ENCODE measurements at places on chromosomes 12 and 14.

GRCh38 chr14:89736881-89737280 lies 217.6 kb downstream of the EFCAB11 start:
- DNase-seq, result no peak

DNA sequence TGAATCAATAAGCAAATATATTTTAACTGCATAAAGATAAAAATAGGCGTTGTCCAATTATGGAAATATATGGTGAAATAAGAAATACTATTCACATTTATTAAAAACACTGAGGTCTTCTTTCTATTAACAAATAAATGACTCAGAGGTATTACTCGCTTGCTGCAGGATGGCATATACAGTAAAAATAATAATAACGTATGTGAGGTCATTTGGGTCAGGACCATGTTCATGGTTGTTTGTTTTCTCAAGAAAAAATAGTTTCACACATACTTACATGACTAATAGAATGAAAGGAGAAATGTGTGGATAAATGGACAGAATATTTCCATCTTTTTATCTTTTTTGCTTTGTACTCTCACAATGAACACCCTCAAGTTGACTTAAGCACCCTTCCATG lies 46.5 kb upstream of the RTL1 start:
- DNase-seq, result no peak

DNA sequence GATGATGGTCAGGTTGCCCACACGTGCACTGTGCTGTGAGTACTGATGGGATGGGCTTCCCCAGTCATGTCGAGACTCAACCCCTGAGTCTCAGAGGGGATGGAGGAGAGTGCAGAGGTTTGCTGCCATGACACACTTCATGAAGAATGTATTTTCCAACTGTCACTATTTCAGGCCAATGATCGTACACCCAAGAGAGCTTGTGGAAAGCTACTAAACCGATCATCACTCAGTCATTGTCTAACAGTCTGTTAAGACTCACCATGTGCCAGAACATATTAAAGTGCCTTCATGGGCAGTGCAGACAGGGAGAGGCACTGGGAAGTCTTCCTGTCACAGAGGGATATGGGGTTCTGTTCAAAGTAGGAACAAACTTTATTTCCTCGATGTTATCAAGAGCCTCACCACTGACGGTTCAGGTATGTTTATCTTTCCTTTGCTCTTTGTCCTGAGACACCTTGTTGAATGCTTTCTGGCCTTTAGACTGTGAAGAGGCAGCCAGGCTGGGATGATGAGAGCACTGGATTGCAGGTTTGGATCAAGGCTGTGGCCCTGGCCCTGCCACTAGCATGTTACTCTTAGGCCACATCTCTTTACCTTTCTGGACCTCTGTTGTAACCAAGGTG lies 41.6 kb upstream of the NTF3 start:
- DNase-seq, result no peak

- no peak for DNase-seq
Observed at GRCh38 chr12:18591473-18591872, 146.3 kb downstream of the PLCZ1 start.

- DNase-seq, result no peak
Observed at GRCh38 chr12:115886666-115887065, 390.8 kb downstream of the MED13L start.

DNA sequence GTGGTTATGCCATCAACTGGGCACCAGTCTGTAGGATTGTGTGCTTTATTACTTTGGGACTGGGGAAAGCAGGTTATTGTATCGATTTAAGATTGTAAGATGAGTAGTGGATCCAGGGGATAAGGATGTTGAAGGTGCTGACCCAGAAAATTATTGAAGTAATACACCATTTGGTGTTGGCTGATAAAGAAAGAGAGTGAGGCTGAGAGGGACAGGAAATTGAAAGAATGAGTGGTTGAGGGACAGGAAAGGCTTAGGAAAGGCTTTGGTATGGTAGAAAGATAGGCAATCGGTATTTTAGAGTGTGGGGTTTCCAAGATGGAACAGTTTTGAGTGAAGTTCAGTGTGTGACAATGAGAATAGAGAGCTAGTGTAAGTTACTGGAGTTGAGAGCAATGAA lies 12.3 kb downstream of the PPHLN1 start:
- no peak for DNase-seq

DNA sequence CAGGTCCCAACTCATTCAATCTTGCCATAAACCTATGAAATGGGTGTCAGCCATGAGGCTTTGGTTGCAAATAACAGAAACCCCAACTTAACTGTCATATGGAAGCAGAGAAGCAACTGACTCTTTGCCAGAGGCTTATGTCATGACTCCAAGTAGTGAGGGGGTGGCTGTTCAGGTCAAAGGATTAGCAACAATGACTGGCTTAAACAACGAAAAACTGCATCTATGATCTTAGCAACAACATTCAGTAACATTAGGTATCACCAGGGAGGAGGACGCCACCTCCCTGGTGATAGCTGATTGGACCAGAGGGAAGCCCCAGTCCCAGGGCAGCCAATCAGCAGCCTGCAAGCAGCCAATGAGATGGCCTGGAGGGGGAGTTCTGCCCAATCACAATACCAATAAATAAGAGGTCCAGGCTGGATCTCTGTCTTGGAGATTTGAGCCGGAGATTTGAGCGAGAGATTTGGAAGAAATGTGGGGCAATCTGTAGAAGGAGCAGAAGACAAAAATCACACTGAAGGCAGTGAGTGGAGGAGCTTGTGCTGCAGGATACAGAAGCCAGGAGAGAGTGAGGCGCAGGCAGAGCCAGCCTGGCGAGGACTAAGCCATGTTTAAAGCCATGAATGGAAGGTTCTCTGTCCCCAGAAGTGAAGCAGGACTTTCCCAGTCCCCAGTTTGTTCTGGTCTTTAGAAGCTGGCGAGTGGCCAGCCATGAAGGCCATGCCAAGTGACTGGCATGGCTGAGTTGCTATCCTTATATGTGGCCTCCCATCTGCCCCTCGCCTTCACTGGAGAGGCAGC lies 93.3 kb downstream of the CALM1 start:
- DNase-seq, result peak; percentile 18

GRCh38 chr12:112238441-112238840 lies 113.1 kb downstream of the TRAFD1 start:
- no peak for DNase-seq

GRCh38 chr14:65069874-65070413 lies 32.4 kb downstream of the MAX start:
- DNase-seq, result no peak

DNA sequence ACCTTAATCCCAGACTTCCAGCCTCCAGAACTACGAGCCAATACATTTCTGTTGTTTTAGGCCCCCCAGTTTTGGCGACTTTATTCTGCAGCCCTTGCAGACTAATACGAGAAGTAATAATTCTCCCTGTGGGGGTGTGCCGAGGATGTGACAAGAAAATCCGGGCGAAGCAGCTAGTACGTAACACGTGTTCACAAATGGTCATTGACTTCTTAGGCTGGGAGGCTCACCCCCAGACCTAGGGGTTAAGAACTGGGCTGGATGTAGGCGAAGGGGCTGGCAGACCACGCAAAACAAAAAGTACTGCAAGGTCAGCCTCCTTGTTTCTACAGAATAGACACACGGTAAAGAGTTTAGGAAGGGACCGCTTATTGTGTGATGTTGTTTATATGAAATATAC lies 69.8 kb upstream of the ESRRB start:
- no peak for DNase-seq

DNA sequence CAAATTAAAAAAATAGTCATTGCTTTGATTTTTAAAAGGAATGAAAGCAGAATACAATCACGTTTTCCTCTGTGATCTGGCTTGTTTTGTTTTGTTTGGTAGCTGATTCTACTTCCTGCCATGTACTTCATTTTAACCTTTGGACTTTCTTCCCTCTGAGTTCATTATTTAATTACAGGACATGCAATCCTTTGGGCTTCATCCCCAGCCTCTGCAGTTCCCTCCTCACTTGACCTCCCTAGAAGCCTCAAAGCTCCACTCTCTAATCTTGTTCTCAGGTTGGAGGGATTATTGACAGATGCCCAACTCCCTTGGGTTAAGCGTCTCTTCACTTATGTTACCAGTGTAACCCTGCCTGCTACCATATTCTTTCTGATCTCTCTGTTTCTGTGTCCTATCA lies 967.9 kb upstream of the SEL1L start:
- no peak for DNase-seq

DNA sequence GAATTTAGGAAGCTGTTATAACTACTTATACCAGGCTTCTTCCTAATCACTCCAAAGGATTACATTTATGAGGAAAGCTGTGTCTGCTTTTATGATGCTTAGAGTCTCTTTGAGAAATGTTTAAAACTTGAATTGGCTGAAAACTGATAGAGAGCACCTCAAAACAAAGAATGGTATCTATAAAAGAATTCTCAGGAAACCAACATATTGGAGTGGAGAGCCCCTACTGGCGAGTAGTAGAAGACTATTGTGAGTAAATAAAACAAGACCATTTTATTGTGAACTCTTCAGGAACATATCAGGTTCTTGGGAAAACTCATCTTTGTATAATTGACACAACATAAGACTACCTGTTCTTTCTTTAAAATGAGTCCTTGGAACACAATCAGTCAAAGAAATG lies 578.6 kb downstream of the RERGL start:
- DNase-seq, result no peak

DNA sequence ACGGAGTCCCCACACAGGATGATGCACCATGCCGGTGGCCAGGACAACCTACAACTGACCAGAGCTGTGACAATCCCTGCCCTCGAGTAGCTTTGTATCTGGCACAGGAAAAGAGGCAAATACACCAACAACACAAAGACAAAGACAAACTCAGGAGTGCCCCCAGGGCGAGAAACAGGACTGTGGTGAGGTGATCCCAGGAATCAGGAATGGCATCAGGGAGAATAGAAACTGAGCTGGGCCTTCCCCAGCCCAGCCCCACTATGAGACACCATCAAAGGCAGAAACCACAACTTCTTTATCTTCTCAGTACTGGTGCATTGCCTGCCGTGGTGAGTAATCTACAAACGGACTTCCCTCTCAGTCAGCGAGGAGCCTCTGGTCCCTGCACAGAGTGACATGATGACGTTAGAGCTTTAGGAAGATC lies 157.7 kb downstream of the TTC7B start:
- no peak for DNase-seq

GRCh38 chr12:39205969-39206368 lies 237.0 kb downstream of the KIF21A start:
- no peak for DNase-seq

DNA sequence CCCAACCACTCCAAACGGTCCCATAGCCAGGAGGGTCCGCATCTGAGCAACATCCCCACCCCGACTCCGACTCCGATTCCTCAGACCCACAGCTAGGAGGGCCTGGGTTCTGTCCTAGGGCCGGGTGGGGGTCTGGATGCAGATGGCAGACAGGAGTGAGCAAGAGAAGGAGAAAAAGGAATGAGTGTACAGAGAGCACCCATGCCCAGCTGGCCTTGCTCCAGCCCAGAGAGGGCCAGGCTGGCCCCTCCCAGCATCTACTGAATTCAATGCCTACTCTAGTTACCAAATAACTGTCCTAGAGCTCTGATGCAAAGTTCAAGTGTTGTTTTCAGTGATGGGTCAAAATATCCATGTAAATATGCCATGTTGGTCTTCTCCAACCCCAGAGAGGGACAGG lies 40.8 kb downstream of the VDR start:
- no peak for DNase-seq

GRCh38 chr12:124150168-124150567 lies 144.7 kb upstream of the RFLNA start:
- no peak for DNase-seq

- peak; percentile 56 for DNase-seq
Observed at GRCh38 chr12:105257321-105257728, 21.4 kb upstream of the APPL2 start.

- DNase-seq, result no peak
Observed at GRCh38 chr14:59032826-59033225, 155.6 kb upstream of the DAAM1 start.

GRCh38 chr14:64856529-64857445 lies 22.9 kb downstream of the SPTB start:
- no peak for DNase-seq

- peak; percentile 28 for DNase-seq
Observed at GRCh38 chr14:21978184-21978998, 304.8 kb upstream of the OR4E1 start.

- DNase-seq, result no peak
Observed at GRCh38 chr14:34254031-34254430, 208.0 kb downstream of the SPTSSA start.

GRCh38 chr12:50211392-50212070 lies 44.4 kb upstream of the CERS5 start:
- DNase-seq, result no peak

DNA sequence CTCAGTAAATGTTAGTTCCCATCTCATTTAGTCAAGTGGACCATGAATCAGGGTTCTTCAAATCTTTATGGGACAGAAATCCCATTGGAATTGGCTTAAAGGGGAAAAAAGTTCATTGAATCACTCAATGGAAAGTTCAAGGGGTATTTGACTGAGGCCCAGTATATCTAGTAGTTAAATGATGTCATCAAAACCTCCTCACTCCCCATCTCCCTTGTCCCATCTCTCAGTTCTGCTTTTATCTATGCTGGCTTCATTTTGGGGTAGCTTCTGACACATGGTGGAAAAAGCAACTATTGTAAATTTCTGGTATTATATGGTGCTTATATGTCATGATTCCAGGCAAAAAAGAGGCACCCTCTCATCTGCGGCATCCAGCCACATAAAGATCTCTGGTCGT lies 51.9 kb downstream of the DAAM1 start:
- DNase-seq, result no peak

- DNase-seq, result no peak
Observed at GRCh38 chr12:110790301-110790700, 47.6 kb upstream of the PPP1CC start.

GRCh38 chr12:26196421-26196716 lies 996 bp downstream of the SSPN start:
- no peak for DNase-seq

- DNase-seq, result no peak
Observed at GRCh38 chr14:103503296-103503695, 19.3 kb downstream of the CKB start.

DNA sequence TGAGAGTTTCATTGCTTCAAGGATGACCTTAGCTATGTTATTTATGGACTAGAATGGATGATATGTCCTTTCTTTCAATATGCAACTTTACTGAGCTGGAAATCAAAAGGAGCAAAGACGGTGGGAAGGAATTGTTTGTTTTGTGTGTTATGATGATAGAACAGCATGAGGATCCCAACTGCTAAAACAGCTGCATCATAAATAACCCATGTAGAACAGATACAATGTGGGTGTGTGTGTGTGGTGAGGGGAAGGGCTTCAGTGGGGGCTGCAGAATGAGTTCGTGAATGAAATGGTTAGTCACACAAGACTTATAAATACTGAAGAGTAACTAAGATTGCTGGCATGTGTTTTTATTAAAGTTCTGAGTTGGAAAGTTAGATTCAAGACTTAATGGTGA lies 80.1 kb downstream of the DACT1 start:
- DNase-seq, result no peak

GRCh38 chr14:23464700-23465099 lies 4.8 kb upstream of the NGDN start:
- DNase-seq, result no peak
